Activated CD4-positive, alpha-beta T cell treated with anti-CD3 and anti-CD28 coated beads, Interleukin-2, amount 10 ng/mL, durations not matched to agents 7 days and 5 days (primary cell): ENCODE measurements at places on chromosomes 4 and X. TPM values are rescaled to one million over a fixed set of nuclear protein-coding genes. Genes with fewer than 3 reads are reported as not detected.
A peak's percentile ranks its signal among the peaks of the same experiment; 100 is the strongest.

GRCh38 chr4:185640811-185641675 lies 105.7 kb upstream of the PDLIM3 start:
- H3K27ac ChIP-seq: no peak overlapping the region
- peaks cover 2% of the 10 kb centered on the region for H3K4me1 ChIP-seq
- no peaks in the 10 kb centered on the region for H3K36me3 ChIP-seq
- no peak overlapping the region for H3K4me3 ChIP-seq
- no peak for DNase-seq

Gene FAM200B
- total RNA-seq: 24.3 TPM

- DNase-seq: no peak
- H3K4me1 ChIP-seq: no peaks in the 10 kb centered on the region
- H3K27me3 ChIP-seq: no peaks in the 10 kb centered on the region
- no peak overlapping the region for H3K27ac ChIP-seq
Observed at GRCh38 chr4:122884499-122884898, 37.9 kb downstream of the NUDT6 start.

- no peaks in the 10 kb centered on the region for H3K27me3 ChIP-seq
- no peaks in the 10 kb centered on the region for H3K4me1 ChIP-seq
- H3K27ac ChIP-seq: no peak overlapping the region
Observed at GRCh38 chr4:20319825-20320612, 68.3 kb downstream of the SLIT2 start.

GRCh38 chr4:102139932-102140331 lies 205.3 kb downstream of the SLC39A8 start:
- peaks cover 14% of the 10 kb centered on the region for H3K27me3 ChIP-seq
- DNase-seq: no peak
- no peaks in the 10 kb centered on the region for H3K36me3 ChIP-seq

DNA sequence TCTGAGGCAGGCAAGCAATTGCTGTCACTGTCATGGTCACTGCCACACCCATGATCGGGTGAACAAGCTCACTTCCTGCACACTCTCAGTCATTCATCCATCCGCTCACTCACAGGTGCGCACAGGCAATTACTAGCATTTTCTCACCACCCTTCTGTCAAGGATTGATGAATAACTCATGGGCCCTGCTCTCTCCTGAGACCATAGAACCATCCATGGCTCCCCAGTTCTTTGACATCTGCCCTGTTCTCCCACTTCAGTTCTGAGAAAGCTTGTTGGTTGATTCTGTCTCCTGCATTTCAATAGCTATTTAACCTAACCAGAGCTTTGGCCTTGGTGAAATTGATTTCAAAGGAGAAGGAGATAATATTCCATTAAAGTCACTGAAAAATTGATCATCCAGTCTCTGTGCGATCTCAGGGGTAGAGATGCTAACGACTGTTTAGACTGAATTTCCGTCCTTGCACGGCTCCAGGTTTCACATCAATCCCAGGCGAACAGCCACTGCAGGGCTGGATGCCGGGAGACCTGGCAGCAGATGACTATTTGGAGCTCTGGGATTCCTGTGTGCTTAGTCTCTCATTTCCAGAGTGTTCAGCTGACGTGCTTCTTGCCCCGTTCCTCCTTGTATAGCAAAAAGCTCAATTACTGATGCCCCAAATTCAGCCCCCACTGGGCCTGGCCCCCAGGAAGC lies 36.9 kb upstream of the ADRA2C start:
- DNase-seq: no peak
- H3K36me3 ChIP-seq: no peaks in the 10 kb centered on the region

DNA sequence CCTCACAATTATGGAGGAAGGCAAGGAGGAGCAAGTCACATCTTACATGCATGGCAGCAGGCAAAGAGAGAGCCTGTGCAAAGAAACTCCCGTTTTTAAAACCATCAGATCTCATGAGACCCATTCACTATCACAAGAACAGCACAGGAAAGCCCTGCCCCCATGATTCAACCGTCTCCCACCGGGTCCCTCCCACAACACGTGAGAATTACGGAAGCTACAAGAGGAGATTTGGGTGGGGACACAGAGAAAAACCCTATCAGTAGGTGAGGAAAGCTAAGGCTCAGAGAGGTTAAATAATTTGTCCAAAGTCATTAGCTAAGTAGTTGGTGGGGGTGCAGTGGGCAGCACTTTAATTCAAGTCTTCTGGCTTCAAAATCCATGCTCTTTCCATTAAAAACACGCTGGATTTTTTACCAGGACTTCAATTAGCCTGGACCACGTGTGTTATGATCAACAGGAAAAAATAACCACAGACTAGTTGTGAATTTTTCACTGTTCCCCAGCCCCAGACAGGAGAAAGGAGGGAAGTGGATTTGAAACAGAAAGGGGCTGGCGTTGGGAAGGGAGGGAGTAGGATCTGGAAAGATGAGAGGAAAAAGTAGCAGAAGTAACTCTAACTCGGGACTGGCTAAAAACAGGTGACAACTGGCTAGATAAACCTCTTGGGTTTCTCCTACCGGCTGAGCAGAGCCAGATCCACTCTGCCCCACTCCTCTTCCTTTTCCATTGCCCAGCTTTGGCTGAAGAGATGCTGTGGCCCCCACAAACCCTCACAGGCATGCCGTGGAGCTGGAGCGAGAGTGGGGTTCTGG lies 986 bp downstream of the MTMR8 start:
- no peaks in the 10 kb centered on the region for H3K36me3 ChIP-seq
- H3K27me3 ChIP-seq: no peaks in the 10 kb centered on the region
- H3K4me1 ChIP-seq: peaks cover 22% of the 10 kb centered on the region
- H3K27ac ChIP-seq: peak overlapping the region; percentile 85
- DNase-seq: no peak
- peak overlapping the region; percentile 90 for H3K4me3 ChIP-seq

GRCh38 chr4:30726090-30726675 lies 6.0 kb downstream of the PCDH7 start:
- H3K4me3 ChIP-seq: no peak overlapping the region
- no peak for DNase-seq
- no peaks in the 10 kb centered on the region for H3K4me1 ChIP-seq
- H3K27me3 ChIP-seq: peaks cover 13% of the 10 kb centered on the region
- no peaks in the 10 kb centered on the region for H3K36me3 ChIP-seq
- no peak overlapping the region for H3K27ac ChIP-seq

DNA sequence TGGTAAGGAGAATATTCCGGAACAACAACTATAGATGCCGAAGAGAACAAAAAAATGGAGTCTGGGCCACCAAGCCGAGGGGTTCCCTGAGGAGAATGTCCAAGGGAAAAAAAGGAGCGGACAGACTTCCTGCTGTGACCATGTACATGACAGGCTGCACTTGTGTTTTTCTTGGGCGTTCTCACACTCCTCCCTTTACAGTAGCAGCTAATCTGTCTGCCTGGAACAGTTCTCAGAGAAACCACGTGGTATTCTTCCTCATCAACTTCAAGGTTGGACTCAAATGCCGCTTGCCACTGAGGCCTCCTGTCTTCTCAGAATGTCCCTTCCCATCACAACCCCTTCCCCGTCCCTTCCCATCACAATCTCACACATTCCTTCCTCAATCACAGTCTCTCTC lies 30.8 kb upstream of the MTNR1A start:
- H3K36me3 ChIP-seq: no peaks in the 10 kb centered on the region
- no peak overlapping the region for H3K4me3 ChIP-seq
- no peaks in the 10 kb centered on the region for H3K27me3 ChIP-seq
- H3K27ac ChIP-seq: no peak overlapping the region
- no peaks in the 10 kb centered on the region for H3K4me1 ChIP-seq
- no peak for DNase-seq

DNA sequence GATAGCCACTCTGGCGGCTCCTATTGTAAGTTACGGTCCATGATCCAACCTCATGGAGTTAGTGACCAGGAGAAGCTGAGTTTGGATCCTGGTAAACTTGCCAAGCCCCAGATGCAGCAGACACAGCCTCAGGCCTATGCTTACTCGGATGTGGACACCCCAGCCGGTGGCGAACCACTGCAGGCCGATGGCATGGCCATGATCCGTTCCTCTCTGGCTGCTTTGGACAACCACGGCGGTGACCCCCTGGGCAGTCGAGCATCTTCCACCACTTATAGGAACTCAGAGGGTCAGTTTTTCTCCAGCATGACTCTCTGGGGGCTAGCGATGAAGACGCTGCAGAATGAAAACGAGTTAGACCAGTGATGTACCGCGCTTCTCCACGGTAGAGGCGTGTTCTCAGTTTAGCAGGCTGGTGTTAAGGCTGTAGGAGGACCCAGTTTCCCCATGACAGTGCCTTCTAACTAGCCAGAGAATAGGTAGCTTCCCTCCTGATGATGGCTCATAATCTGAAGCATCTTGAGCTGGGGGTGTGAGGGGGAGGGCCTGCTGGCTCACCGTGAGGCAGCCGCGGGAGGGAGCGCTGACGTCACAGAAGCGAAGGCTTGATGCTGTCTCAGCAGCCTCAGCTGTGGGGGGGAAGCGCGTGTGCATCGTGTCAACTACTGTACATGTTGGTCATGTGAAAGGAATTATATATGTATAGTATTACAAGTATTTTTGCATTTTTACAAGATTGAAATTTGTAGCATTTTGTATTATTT lies 31.1 kb downstream of the ZBTB49 start:
- H3K27ac ChIP-seq: no peak overlapping the region
- no peak overlapping the region for H3K4me3 ChIP-seq
- no peaks in the 10 kb centered on the region for H3K4me1 ChIP-seq
- H3K36me3 ChIP-seq: peaks cover 10% of the 10 kb centered on the region
- DNase-seq: no peak

DNA sequence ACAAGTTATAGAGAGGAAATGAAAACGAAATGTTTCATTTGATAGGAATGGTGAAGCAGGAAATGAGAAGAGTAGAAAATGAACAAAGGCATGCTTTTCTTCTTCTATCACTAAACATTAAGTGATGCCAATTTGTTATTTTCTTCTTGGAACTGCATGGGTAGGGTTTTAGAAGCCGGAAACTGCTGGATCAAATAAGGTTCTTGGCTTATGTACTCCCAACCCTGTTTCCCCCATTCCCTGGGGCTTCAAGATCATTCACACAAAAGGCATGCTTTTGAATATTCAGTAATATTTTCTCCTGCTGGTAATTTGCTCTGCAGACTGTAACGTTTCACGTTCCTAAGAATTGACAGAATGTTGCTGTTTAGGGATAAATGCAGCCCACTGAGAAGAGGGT lies 224.1 kb downstream of the NLGN4X start:
- H3K27ac ChIP-seq: no peak overlapping the region
- no peaks in the 10 kb centered on the region for H3K4me1 ChIP-seq
- no peaks in the 10 kb centered on the region for H3K36me3 ChIP-seq

GRCh38 chr4:6265546-6265945 lies 4.1 kb upstream of the WFS1 start:
- DNase-seq: no peak
- no peak overlapping the region for H3K27ac ChIP-seq
- peaks cover 28% of the 10 kb centered on the region for H3K27me3 ChIP-seq
- peaks cover 22% of the 10 kb centered on the region for H3K4me1 ChIP-seq

DNA sequence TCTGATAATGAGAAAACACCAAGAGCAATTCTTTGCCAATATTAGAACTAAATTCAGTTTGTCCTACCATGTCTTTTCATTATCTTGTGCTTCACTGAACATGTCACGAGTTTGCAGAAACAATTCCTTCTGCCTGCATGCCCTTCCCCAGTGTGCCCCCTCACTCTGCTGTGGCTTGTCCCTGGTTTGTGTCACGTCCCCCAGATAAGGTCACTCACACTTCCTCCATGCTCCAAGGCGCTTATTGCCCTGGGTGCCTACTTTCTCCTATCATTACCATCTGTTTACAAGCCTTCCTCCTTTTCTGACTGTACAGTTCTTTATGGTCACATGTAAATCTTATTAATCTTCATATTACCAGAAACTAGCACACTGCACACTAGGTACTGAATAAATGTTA lies 394.1 kb downstream of the KCNIP4 start:
- H3K27ac ChIP-seq: no peak overlapping the region
- H3K36me3 ChIP-seq: no peaks in the 10 kb centered on the region
- DNase-seq: no peak
- no peaks in the 10 kb centered on the region for H3K4me1 ChIP-seq
- no peaks in the 10 kb centered on the region for H3K27me3 ChIP-seq
- no peak overlapping the region for H3K4me3 ChIP-seq

DNA sequence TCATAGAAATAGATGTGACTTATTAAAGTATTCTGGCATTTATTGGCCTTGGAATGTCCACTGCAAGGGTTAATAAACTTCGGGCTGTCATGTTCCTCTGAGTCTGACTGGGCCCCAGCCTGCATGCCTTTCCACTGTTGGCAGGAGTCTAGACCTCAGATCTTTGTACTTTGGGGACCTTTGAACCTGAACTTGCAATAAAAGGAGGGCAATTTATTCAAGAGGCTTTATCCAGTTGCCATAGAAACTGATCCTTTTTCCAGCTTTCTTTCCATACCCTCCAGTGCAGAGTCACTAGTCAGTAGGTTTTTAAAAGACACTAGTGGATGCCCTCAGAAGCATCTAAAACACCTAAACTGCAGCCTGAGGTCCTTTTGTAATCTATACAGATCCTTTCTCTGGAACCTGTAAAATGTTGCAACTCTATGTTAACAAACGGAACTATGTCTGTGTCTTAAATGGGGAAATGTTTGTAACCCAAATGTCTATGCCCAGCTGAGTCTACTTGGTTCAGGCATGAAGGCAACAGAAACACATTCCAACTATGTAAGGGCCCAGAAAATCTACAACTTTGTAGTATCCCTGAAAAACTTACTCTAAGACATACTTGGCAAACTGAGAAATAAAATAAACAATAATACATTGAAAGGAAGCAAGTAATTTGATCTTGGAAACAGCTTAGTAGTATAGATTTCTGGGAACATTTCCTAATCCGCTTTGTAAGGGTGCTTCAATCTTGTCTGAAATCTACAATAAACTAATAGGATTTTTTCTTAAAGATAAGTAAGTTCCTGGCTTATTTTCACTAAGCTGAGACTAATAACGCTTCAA lies 41.5 kb downstream of the SOWAHB start:
- H3K27ac ChIP-seq: no peak overlapping the region
- no peak for DNase-seq
- no peaks in the 10 kb centered on the region for H3K36me3 ChIP-seq
- H3K4me1 ChIP-seq: no peaks in the 10 kb centered on the region

DNA sequence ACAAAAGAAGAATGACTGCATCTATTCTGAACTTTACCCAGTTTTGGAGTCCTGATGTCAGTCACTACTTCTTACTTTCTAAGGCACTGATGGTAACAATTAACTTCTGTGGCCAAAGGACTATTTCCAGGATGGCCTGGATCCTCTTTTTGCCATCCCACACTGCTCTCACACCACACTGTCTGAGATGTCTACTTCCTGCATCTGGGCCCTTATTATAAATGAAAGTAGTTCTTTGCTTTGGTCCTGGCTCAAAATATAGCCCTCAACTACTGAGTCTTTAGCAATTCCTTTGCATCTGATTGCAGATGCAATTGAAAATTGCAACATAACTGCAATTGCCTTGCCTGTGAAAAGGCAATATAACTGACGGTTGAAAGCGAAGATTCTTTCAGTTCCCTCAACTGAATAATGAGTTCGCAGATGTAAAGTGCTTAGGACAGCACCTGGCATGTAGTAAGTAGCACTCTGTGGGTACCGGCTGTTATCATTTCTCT lies 44.2 kb downstream of the COQ2 start:
- H3K36me3 ChIP-seq: peaks cover 52% of the 10 kb centered on the region
- peaks cover 34% of the 10 kb centered on the region for H3K27me3 ChIP-seq
- DNase-seq: no peak
- H3K27ac ChIP-seq: no peak overlapping the region

- H3K27ac ChIP-seq: no peak overlapping the region
- H3K4me3 ChIP-seq: no peak overlapping the region
- H3K27me3 ChIP-seq: no peaks in the 10 kb centered on the region
Observed at GRCh38 chr4:22485737-22486136, 30.1 kb downstream of the ADGRA3 start.

GRCh38 chr4:128770807-128771206 lies 38.7 kb upstream of the JADE1 start:
- no peak overlapping the region for H3K27ac ChIP-seq
- peaks cover 2% of the 10 kb centered on the region for H3K4me1 ChIP-seq
- DNase-seq: no peak
- no peaks in the 10 kb centered on the region for H3K27me3 ChIP-seq
- no peaks in the 10 kb centered on the region for H3K36me3 ChIP-seq

Gene SLC9A6
- 17.2 TPM for total RNA-seq
